ENCODE measurements at places on chromosomes 1 and 21.

GRCh38 chr1:234296496-234296895 lies 76.8 kb upstream of the COA6 start:
- DNase-seq = no peak

- DNase-seq = peak; percentile 84
Measured at GRCh38 chr1:19477284-19478249, 7.8 kb downstream of the CAPZB start.

GRCh38 chr1:186443638-186444037 lies 17.3 kb downstream of the PDC start:
- DNase-seq = no peak

- DNase-seq = no peak
Measured at GRCh38 chr1:116453906-116454305, 80.9 kb downstream of the ATP1A1 start.

DNA sequence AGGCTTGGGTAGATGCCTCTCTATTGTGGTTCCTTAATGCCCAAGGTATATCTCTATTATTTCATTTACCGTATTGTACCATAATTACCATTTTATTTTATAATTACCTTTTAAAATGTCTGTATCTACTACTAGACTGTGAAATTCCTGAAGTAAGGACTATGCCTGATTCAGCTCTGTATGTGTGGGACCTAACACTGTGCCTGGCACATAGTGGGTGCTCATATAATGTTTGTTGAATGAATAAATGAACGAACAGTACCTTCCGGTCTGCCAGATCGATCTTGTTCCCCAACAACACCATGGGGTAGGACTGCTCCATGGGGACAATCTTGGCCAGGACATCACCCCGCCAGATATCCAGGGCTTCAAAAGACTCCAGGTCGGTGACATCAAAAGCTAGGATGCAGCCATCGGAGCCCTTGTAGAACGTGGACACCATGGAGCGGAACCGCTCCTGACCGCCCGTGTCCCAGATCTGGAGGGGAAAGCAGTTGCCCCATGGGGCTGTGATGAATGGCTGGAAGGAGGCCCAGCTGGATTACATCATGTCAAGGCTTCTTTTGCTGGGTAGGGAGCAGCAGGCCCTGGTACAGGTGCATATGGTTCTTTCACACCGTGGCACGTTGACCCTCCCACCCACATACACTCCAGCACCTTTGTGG lies 10.8 kb downstream of the RAB7B start:
- DNase-seq = no peak

GRCh38 chr1:40860706-40861223 lies 1.4 kb downstream of the CITED4 start:
- no peak for DNase-seq

GRCh38 chr1:99614728-99615127 lies 31.2 kb upstream of the PALMD start:
- no peak for DNase-seq

- no peak for DNase-seq
Measured at GRCh38 chr1:69088571-69088970, 479.2 kb upstream of the LRRC7 start.

GRCh38 chr1:185693654-185694053 lies 40.5 kb upstream of the HMCN1 start:
- no peak for DNase-seq

DNA sequence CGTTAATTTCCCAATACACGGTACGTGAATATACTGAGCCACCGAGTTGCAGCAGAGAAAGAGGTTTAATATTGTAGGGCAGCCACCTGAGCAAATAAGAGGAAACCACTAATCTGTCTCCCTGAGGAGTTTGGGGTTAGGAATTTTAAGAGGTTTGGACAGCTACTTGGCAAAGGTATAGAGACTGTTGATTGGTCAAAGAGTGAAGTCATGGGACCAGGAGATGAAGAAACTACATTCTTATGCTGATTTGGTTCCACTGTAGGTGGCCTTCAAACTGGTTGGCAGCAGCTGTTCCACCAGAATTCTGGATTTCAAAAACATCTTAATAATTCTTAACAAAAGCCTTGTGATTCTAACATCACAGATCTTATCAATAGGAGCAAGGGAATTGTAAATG lies 485.4 kb upstream of the PRMT6 start:
- no peak for DNase-seq

- no peak for DNase-seq
Measured at GRCh38 chr1:18373151-18373550, 107.6 kb upstream of the KLHDC7A start.

GRCh38 chr1:174963529-174964125 lies 36.1 kb upstream of the CACYBP start:
- no peak for DNase-seq

DNA sequence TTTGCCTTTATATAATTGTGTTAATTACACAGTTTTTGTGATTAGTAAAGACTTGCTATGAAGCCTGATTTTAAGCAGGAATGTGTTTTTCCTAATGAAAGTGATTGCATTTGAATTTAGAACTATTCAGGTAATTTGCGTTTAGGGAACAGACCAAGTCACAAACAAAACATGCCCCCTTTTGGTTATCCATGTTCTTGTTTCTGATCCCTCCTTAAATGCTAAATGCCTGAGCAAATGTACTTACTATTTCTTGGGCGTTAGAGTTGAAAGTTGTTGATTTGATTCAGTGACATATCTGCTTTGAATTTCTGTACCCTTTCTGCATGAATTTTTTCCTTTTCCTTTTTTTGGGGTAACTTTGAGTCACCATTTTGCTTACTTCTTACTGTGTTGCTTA lies 5.2 kb downstream of the POU2F1 start:
- DNase-seq = no peak

DNA sequence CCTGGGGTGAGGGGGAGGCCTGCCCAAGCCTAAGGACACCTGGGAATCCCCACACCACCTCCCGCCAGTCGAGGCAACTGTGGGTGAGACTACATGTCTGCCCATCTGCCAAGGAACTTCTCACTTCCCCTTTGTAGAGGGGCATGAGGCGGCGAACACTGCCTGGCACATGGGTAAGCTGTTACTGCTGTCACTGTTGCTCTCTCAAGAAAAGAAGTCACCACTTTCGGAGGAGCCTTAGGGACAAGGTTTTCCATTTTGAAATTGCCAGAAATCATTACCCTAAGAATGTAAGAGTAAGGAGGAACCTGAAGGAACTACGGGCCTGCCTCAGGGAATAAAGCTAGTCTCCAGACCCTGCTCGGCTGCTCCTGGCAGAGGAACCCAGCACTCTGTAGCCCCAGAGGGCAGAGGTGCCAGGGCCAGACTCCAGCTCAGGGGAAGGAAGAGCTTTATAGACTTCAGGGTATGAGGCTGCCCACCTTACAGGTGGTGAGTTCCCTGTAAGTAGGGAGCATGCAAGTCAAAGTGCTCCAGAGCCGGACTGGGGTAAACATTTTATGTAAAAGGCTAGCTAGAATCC lies 23.3 kb downstream of the SLC2A1 start:
- DNase-seq = no peak

DNA sequence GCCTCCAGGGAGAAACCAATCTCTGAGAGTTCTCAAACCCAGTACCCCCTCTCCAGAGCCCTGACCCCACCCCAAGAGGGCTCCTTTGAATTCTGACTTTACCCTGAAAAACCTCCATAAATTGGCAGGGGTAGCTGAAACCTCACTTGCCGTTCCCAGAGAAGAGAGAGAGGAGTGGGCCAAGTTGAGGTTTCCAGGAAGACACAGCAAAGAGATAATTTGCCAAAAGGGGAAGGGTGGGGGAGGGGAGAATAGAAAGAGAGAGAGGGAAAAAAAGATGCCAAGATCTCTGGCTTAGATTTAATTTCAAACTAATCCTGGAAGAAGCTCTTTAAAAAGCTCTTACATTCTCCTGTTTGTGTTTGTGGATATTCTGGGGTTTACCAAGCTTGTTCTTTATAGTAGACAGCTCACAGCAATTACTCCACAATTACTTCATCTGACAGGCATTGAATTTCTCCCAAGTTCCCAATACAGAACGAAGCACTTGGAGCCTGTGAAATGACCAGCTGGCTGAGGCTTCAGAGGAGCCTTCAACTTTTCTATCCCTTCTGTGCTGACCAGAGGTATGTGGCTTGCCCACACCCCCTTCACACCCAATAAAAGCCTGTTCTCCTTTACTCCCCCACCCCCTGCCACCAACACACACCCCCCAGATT lies 1.1 kb upstream of the GRHL3 start:
- DNase-seq = no peak

All from T-helper 2 cell (primary cell).